ENCODE measurements at places on chromosomes 1 and 21.

DNA sequence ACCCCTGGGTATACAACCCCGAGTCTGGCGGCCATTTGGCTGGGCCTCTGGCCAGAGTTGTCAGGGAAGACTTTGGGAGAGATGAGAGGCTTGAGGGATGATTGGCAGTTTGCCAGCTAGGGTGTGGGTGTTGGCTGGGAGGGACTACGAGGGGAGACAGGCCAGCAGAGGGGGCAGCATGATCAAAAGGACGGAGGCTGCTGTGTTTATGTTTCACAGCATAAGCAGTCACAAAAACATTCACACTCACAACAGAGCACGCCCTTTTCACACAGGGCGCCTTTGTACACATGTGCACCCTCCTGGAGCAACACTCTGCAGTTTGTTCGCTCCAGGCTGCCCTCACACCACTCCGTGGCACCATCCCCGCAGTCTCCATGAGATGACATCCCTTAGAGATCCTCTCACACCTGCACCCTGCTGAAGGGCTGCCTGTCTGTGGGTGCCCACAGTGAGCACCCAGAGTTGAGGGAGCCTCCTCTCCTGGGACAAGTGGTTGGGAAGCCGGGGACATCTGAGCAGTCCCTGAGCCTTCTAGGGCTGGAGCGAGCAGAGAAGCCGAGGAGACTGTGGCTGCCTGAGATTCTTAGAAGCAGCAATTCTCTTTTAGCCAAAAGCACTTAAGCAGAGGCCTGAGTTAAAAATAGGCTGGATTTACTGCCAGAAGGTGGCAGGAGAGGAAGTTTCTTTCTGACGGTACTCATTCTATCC, 15.4 kb downstream of the EFNA3 start:
- peak; percentile 39 for DNase-seq

- no peak for DNase-seq
These were observed 164.9 kb downstream of the RERE start for GRCh38 chr1:8652467-8653046.

DNA sequence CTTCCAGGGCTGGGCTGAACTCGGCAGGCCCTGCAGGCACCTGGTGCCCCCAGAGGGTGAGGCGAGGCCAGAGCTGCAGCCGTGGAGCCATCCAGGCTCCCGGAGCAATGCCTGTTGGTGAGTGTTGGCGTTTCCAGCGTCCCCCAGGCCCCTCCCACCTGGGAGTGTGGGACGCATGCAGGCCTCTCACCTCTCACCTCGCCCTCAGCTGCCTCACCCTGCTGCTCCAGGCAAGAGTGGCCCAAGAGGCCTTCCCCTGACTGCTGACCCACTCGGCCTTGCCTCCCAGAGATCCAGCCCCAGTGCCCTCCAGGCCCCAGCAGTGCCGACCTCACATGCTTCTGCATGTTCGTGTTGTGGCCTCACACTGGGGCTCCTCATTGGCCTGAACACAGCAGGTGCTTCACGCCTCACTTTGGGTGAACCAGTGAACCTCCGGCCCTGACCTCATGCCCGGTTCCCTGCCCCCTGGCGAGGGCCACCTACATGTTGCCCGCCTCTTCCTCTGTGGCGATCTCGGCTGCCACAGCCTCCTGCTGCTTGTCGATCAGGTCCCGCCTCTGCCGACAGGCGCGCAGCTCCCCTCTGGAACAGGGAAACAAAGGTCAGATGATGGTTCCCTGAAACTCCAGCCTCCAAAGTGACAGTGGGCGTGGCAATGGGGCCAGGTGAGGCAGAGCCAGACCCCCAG, 17.0 kb downstream of the CFAP74 start:
- no peak for DNase-seq

DNA sequence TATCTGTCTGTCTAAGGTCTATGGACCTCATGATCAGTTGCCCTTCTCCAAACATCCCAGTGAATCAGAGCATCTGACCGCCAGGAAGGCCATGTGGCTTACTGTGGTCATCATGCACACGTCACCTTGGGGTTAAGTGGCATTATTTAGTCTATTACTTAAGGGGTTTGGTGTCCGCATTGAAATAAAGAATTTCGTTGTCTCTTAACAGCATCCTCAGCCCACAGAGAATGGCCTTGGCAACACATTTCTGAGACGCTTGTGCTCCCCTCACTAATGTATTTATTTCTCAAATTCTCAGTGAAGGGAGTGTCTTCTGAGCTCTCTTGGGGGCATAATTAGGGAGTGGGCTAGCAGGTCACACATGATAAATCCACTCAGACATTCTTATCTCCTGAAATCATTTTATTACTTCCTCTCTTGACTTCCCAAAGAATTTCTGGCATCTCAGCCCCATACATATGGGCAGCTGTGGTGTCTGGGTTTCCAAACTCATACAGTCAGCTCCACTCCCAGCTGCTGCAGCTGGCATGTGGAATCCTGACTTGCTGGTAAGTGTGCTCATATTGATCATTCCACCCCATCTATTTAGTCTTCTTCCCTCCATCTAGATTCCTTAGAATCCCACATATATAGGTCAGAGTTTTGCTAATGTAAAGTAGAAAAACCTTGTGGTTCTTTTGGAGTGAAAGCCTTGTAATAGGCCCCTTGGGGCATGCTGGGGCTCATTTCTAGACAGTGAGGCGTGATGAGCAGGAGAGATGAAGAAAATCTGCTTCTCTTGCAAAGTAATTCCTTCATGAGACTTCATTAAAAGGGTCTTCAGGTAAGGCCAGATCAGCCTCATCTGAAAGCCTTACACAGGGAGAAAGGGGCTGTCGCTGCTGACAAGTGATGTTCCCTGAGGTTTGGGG, 110.5 kb downstream of the HHAT start:
- no peak for DNase-seq

- DNase-seq, result no peak
These were observed 57.0 kb downstream of the LRRC53 start for GRCh38 chr1:74455390-74455789.

GRCh38 chr1:44242746-44243145, 29.5 kb downstream of the DMAP1 start:
- DNase-seq, result no peak

- no peak for DNase-seq
These were observed 11.2 kb downstream of the KIFAP3 start for GRCh38 chr1:170063109-170063826.

DNA sequence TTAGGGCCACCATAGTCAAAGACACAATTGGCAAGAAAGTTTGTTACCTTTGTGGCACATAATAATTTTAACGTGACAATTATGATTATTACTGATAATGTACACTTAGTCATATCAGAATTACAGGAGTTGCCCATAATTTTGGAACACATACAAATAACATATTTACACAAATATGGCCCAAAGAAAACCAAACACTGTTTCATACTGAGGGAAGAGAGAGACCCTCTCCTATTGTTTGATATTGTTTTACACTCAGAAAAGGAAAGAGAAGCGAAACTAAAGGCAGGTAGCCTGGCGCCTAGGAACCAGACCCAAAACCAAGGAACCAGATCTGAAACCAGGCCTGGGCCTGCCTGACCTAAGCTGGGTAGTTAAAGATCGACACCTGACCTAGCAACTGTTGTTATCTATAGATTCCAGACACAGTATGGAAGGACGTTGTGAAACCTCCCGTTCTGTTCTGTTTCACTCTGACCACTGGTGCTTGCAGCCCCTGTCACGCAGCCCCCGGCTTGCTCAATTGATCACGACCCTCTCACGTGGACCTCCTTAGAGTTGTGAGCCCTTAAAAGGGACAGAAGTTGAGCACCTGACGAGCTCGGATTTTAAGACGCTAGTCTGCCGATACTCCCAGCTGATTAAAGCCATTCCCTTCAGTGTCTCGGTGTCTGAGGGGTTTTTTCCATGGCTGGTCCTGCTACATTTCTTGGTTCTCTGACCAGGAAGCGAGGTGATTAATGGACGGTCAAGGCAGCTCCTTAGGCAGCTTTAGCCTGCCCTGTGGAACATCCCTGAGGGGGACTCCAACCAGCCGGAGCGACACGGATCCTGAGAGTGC, 27.9 kb downstream of the C1orf115 start:
- no peak for DNase-seq

GRCh38 chr1:169312084-169312954, 55.3 kb downstream of the NME7 start:
- peak; percentile 38 for DNase-seq

DNA sequence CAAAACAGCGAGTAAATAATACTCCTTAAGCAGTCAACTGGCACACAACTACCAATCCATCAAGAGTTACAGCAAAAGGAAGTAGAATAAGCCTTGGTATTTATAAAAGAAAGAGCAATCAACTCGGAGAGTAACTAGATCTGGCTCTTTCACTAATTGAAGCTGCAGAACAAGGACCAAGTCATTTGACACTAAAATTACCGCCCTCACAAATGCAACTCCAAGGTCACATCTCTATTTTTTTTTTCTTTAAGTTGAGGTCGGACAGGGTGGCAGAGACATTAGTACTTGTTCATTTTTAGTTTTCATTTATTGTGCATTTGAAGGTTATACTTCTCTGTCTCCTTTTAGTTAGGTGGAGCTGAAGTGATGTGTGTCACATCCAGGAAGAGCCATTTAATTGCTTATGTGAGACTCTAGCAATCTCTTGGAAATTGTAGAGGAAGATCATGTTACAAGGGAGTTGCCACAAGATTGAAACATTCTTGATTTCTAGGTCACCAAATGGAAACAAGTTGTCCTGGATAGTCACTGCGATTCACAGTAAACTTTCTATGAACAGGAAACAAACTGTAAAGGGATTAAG, 138.1 kb upstream of the ADAMTS5 start:
- no peak for DNase-seq

DNA sequence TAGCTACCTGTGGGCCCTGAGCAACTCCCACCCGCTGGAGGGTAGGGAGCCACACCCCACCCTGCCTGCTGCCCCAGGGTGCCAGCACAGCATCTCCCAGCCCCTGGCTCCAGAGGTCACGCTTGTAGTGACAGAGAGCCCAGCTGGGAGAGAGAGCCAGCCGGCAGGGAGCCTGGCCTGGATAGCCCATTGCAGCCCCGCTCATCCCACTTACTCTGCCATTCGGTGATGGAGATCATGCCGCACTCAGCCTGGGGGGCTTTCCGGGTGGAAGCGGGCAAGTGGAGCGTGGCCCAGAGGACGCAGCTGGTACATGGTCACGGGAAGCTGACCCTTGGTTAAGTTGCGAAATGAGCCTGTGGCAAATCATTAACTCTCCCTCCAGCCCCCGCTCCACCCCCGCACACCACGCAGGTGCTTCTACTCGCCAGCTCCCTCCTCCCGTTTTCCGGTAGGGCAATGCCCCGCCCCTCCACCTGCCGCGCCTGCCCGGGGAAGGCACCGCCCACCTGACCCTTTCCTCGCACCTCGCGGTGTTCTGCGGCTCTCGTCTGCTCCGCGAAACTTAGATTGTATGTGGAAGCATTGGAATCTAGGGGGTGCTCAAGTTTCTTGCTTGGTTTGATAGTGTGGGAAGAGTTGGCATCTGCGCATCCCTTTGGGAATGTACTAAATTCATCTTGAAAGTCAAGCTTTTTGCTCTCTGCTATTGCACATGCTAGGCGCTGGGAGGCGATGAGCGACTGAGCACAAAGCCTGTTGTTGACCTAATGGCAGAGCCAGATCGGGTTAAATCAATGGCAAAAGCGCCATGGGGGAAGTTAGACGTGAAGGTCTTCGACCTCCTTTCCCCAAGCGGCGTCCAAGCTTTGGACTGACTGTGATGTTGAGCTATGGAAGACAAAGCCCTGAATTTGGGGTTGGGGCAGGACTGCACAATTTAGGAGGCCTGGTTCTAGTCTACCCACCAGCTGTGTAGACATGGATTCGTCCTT, at the start of gene GOLT1A:
Gene GOLT1A (minus strand): TSS at position 321 of the 995 bp plus-strand sequence. CDS start 82 bp downstream, at position 239.
- DNase-seq, result no peak

GRCh38 chr1:42998386-42998785, 39.7 kb upstream of the SLC2A1 start:
- no peak for DNase-seq

DNA sequence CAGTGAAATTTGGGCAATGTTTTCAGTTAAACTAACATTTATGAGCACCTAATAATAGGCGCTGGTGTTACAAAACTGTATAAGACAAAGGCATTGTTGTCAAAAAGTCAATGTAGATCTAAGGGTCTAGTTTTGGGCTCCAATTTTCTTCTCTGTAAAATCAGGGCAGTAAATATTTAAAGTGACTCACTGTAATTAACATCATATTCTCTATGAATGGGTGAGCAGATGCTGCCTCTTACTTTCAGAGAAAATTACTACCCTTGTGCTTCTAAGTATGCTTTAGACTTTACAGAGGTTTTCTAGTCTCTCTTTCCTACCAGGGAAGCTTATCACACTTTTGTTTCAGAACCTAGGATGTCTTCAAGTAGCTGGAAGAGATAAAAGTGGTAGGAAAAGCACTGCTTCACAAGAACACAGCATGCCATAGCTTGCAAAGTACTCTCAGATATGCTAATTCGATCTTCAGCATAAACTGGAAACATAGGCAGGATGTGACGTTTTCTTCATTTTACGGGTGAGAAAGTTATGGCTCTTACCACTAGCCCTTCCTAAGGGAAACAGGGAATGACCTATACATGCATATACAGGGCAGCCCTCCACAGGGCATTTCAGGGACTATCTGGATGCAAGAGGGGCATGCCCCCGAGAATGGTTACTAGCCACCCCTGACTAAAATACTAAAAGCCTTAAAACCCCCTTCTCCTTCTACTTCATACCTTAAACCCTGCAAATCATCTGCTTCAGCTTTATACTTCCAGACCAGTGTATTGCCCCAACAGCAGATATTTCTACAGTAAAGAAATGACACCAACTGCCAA, 2.6 kb downstream of the C1orf116 start:
- DNase-seq, result no peak

- no peak for DNase-seq
These were observed 497.4 kb downstream of the DISC1 start for GRCh38 chr1:232123775-232124659.

GRCh38 chr1:92797961-92798360, 13.1 kb upstream of the EVI5 start:
- no peak for DNase-seq

DNA sequence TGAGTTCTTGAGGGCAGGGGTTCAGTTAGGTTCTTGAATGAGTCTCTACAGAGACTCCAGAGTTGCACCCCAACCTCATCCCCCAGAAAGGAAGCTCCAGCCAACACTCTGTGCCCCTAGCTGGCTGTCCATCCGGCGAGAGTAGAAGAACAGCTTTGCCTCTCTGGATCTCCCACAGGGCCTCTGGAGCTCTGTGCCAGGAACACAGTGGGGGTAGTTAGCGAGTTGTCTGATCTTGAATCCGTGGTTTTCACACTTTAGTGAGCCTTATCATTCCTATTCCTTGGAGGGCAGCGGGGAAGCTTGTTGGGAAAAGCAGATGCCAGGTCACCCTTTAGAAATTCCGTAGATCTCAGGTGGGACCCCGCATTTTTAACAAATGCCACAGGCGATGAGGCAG, 45.0 kb downstream of the STUM start:
- DNase-seq, result no peak

DNA sequence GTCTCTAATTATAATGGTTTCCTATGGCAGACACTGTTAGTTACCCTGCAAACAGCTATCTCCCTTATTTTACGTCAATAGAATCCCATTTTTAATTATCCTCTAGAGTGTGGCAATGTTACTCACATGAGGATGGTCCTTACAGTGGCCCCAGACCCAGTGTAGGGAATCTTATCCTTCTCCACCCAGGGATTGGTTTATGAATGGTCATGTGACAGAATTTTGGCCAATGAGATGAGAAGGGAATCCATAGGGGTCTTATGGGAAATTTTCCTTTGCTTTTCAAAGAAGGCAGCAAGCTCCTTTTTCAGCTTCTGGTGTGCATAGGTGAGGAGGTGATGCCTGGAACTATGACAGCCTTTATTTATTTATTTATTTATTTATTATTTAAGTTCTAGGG, 59.0 kb upstream of the HUNK start:
- DNase-seq, result no peak

GRCh38 chr1:63326473-63327380, 4.4 kb downstream of the FOXD3 start:
- DNase-seq, result no peak
